ENCODE measurements at places on chromosomes 4 and X.

- no peak for DNase-seq
These were observed 4.6 kb downstream of the TREX2 start for GRCh38 chrX:153441296-153441695.

DNA sequence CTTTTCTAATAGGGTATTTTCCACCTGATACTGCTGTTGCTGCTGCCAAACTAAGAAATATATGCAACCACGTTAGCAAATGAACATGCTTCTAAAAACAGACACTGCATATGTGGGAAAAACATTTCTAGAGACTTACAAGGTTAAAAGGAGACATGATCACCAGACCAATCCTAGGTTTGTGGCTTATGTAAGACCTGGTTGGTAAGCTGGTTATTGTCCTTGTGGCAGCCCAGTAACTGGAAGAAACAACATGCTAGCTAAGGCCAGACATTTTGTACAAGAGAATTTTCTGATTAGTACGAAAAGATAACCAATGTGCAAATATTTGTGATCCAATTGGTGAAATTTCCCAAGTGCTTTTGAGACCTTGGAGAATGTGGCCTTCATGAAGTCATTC is 112.0 kb downstream of the AFF2 start:
- DNase-seq, result no peak

- DNase-seq, result no peak
These were observed 97.7 kb upstream of the CASK start for GRCh38 chrX:42021058-42021457.

DNA sequence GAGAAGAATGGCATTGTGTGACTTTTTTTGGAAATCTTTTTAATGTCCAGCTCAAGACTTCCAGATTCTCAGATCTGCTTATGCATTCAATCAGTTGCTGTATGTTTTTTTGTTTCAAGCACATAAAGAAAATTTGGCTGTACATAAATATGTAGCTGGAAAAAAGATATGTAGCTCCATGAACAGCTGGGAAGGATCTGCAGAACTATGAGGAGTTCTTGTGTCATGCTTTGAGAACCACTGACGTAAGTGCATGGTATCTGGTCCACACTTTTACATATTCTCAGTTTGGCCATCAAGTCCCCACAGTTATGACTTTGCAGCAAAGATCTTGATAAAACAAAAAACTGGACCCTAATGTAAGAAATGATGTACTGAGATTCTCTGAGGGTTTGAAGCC is 165.9 kb downstream of the KIT start:
- no peak for DNase-seq

GRCh38 chr4:176448761-176449160 is 129.0 kb downstream of the SPCS3 start:
- no peak for DNase-seq

- peak; percentile 26 for DNase-seq
These were observed 1.5 kb downstream of the FRYL start for GRCh38 chr4:48778431-48779094.

Measured in AG04449 (cell line).